ENCODE measurements at places on chromosomes 6 and 20. TPM values are rescaled to one million over a fixed set of nuclear protein-coding genes. Genes with fewer than 3 reads are reported as not detected.

The DDO gene
- total RNA-seq, result not detected

DNA sequence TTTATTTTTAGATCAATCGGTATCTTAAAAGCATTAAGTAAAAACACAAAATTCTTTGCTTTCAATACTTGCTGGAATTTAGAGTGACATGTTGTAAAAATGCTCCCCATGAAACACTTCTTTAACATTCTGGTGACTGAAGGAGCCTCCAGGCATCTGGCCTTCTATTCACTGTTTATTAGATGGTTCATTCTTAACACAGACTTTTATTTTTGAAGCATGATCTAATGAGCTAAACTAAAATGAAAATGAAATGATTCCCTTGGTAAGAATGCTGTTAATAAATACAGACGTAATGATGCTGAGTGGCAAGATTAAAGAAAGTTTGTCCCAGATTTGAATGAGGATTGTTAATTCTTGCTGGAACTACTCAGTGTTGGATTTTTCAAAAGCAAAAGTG lies 698.4 kb downstream of the TENT5A start:
- no peak for DNase-seq

DNA sequence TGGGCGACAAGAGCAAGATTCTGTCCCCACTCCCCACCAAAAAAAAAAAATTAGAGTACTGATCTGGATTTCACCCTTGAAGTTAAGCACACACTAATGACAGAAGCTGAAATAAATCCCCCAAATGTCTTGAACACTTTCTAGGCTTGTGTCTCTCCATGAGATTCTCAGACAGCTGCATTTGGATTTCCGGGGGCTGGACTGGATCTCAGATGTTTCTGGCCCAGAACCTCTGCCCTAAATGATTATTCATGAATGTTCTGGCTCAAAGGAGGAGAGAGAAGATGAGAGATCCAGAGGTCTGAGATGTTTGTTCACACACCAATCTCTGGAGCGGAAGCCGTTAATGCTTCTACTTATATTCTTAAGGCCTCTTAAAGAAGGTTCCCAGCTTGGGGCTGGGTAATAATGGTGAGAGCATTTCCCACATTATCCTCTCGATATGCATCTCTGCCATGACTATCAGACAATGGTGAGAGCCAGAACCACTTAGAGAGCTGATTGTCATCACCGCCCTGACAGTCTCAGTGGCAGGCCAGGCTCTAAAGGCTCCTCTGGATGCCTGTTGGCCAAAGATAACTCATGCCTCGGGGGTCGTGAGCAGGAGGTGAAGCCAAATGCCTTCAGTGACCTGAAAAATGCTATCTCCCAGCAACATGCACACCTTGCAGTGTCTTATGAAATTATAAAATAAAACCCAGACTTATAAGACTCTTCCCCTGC lies 127.9 kb upstream of the AGPAT4 start:
- DNase-seq, result no peak

- DNase-seq, result no peak
Observed at GRCh38 chr20:21435576-21435975, 38.2 kb upstream of the NKX2-4 start.

DNA sequence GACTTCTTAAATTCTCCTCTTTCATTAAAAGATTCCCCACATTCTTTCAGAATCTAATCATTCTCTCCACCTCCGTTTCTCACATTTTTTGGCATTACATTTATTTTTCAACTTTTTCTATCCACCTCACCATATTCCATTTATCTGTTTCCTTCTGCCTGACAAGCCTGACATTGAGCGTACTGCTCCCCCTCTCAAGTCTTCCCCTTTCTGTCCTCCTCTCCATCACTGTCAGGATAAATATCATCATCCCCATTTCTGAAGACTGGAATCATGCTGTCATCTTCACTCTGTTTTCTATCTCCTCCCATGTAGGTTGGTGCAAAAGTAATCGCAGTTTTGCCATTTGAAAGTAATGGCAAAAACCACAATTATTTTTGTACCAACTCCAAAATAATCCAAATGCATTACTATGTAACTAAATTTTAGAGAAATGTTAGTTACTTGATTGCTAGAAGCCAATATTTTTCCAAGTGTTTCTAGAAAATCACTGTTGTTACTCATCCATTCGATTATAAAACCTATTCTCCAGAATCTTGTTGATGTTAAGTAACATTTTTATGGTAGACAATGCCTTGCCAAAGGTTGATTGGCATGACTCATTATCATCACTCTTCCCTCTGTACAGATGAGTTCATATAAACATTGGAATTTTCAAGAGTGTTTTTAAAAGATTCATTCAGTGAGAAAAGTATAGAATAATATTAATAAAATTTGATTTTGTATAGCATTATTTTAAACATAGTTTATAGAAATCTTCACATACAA lies 292.3 kb upstream of the RNF217 start:
- DNase-seq, result no peak

DNA sequence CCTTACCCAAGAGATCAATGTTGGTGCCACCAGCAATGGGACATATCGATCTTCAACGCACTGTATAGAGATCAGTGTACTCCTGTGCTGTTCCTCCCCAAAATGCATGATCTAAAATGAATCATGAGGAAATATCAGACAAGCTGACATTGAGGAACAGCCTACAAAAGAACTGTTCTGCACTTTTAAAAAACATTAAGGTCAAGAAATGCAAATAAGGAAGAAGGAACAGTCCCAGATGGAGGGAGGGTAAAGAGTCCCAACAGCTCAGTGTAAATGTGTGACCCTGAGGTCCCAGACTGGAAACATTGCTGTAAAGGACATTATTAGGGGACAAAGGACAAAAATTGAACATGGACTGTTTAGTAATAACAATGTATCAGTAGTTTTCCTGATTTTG lies 24.3 kb upstream of the XRN2 start:
- no peak for DNase-seq

DNA sequence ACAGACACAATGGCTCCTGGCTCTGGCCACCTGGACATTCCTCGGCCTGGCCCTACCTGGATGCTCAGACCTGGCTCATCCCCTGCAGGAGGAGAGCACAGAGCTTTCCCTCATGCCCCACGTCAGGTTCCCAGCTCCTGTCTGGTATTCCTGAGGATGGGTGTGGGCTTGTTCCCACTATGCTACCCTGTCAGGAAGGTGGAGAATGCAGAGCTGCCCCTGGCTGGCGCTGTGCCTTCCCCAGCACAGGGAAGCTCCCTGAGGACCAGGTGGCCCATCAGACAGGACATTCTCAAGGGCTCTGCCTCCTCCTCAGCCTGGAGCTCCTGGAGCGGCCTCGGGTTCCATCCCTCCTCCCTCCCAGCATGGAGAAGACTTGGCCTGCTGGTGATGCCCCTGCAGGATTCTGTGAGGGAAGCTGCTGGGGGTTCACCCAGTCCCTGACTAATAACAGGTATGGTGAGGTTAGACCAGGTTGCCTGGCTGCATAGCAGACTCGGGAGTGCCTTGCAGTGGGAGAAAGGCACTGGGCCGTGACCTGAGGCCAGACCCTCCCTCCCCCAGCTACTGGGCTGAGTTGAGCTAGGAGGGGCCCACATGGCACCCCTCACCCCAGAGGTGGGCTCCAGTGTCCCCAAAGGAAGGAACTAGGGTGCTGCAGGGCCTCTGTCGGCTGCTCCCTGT lies 156.0 kb upstream of the MLN start:
- no peak for DNase-seq

The PHACTR1 gene
- total RNA-seq, result 0.04 TPM

The CCDC28A gene
- 15.1 TPM for total RNA-seq

DNA sequence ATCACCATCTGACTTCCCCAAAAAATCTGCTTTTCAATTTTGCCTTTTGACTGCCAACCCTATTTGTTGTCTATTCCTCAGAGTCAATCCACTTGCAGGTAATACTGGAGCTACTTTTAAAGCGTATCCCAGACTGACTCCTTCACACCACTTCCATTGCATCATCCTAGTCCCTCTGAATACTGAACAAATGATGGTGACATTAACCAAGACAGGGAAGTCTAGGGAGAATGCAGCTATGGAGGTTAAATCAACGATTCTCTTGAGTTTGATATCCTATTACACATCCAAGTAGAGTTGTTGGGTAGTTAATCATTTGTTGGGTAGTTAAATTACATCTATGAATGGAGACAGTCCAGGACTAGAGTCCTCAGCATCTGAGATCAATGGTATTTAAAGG lies 2.0 kb downstream of the OGFRL1 start:
- DNase-seq, result no peak

GRCh38 chr6:32741031-32741960 lies at the start of gene HLA-DQA2:
Gene HLA-DQA2, plus strand, starts transcription at chr6:32741391. Its CDS starts 53 bp downstream, at chr6:32741444.
- DNase-seq, result no peak

The EYS gene
- total RNA-seq, result not detected

- no peak for DNase-seq
Observed at GRCh38 chr6:129486327-129486726, 223.7 kb downstream of the ARHGAP18 start.

DNA sequence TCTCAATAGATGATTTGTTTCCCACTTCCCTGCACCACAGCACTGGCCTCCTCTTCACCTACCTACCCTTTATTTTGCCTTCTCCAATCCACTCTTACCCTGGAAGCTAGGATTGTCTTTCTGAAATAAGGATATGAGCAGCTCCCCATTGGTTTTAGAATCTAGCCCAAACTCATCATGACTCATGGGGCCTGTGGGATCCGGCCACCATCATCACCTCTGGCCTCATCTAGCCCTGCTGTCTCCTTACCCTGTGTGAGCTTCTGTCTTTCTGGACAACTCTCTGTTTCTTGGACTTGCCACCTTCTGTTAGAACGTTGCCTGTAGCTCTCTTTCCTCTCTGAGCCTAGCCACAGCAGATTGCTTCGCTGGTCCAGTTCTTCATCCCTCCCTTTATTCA lies 277.1 kb downstream of the PAX1 start:
- DNase-seq, result no peak

The CRISP1 gene
- total RNA-seq, result not detected

- no peak for DNase-seq
Observed at GRCh38 chr6:52303178-52303577, 18.6 kb upstream of the MCM3 start.

The SIRPG gene
- total RNA-seq, result 11.7 TPM

DNA sequence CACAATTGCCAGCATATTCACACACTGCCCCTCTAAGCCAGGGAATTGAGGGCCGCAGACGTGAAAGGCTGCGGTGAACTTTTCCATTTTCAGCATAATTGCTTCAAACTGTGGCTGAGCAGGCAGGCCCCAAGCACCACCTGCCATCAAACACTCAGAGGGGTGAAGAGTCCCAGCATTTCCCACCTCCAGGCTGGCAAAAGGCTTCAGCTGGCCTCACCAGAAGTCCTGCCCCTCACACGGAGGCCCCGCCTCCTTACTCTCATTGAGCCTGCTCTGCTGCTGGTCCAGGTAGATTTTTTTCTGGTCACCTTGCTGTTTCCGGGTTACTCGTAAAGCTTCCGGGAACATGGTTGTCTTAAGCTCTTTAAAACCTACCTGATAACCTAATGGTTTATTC lies 52.0 kb upstream of the PRELID3B start:
- no peak for DNase-seq

GRCh38 chr6:136547336-136547735 lies 2.9 kb downstream of the MAP7 start:
- no peak for DNase-seq

- no peak for DNase-seq
Observed at GRCh38 chr20:63618291-63618980, 8.5 kb downstream of the GMEB2 start.

- no peak for DNase-seq
Observed at GRCh38 chr6:139148557-139149235, 13.8 kb downstream of the HECA start.

DNA sequence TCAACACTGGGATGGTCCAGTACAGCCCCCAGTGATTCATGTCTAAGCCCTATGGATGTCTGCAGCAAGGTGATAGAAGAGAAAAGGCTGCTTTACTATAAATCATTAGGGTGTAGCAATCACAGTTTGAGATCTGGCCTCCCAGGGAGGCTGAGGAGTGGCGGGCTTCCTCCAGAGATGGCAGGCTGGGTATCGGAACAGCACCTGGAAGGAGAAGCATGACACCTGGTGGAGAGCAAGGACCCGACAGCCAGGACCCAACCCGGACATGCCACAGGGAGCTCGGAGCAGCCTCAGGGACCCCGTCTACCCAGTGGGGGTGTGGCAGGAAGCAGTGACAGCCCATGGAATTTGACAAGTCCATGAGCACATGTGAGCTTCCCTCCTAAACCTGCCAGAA lies 114.8 kb upstream of the CD93 start:
- no peak for DNase-seq

The RPL7L1 gene
- 199 TPM for total RNA-seq

- DNase-seq, result no peak
Observed at GRCh38 chr6:40395066-40395697, 192.0 kb downstream of the LRFN2 start.

DNA sequence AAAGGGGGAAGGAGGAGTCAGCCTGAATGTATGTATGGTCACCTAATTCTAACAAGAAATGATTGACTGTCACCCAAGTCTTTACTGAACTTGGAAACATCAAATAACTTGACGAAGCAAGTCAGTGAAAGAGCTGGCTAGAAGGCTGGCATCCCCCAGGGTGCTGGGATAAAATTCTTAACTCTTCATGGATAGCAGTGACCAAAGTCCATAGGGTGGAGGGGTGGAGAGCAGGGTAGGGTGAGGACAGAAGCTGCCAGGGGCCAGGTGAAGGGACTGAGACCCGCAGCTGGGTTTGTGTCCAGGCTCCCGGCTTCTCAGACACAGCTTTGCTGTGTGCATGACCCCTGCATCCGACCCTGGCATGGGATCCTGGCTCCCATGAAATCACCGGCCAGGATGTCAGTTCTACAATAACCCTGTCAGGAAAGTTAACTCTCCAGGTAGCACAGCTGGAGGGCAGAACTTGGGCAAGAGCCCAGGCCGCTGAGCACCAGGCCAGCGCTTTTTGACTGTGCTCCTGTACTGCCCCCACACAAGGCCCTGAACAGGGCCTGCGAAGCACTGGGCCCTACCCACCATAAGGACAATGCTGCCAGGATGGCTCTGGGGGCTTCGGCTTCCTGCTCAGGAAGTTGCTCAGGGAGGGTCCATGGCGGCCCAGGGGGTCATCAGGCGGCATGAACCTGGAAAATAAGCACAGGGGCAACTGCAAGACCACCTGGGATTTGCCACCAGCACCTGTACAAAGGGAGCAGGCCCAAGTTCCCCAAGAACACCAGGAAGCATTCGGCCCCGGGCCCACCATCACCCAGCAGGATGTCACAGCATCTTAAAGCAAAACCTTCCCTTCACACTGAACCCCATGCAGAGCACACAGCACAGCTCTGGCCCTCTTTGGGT lies 32.5 kb downstream of the ZC3H12D start:
- DNase-seq, result no peak
